Adrenal gland (tissue), 19 donors: ENCODE measurements at places on chromosomes 4 and X.

GRCh38 chr4:114077610-114078009 is 98.2 kb upstream of the ARSJ start:
- DNase-seq = peak; percentile 34

GRCh38 chrX:9659571-9660195 is 106.0 kb downstream of the GPR143 start:
- no peak for DNase-seq

GRCh38 chr4:101055392-101055791 is 291.9 kb downstream of the PPP3CA start:
- no peak for DNase-seq

DNA sequence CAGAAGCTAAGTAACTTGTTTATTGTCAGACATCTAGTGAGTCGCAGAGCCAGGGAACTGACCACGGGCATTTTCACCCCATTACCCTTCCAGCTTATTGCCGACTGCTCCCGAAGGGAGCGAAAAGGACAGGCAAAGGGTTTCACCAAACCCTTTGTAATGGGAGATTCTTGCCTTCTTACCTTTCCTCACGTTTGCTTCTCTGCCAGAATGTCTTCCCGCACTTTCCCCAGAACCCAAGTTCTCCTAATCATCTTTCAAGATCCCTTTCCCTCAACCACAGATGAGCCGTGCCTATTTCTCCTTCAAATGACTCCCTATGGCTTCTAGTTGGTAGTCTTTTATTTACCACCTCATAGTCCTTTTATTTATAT is 520 bp upstream of the SRP72 start:
- no peak for DNase-seq

GRCh38 chr4:110248100-110248499 is 49.7 kb upstream of the ELOVL6 start:
- no peak for DNase-seq
